ENCODE measurements at places on chromosomes 6 and 20.

GRCh38 chr6:68159433-68159832 lies 475.6 kb upstream of the ADGRB3 start:
- no peak for DNase-seq

GRCh38 chr6:107144666-107145065 lies 29.4 kb upstream of the BEND3 start:
- DNase-seq: no peak

GRCh38 chr6:24987446-24988115 lies 51.8 kb upstream of the RIPOR2 start:
- DNase-seq: no peak

DNA sequence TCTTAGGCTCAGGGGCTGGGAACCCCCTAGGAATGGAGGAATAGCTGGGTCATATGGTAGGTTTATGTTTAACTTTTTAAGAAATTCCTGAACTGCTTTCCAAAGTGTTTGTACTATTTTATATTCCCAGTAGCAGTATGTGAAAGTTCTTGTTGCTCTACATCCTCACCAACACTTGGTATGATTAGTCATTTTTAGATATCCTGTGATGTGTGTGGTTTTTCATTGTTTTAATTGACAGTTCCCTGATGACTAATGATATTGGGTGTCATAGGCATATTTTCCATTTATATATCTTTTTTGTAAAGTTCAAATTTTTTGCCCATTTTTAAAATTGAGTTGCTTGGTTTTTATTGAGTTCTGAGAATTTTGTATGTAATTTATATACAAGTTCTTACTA lies 72.3 kb downstream of the SLC16A10 start:
- no peak for DNase-seq

- DNase-seq: no peak
Observed at GRCh38 chr6:111478064-111478476, 4.9 kb downstream of the REV3L start.

Data from NCI-H2107 (cell line).